ENCODE measurements at places on chromosomes 4 and X.
A peak's percentile ranks its signal among the peaks of the same experiment; 100 is the strongest.

- no peak for DNase-seq
Measured at GRCh38 chr4:180674619-180675358, 1568.4 kb upstream of the TENM3 start.

- DNase-seq: no peak
Measured at GRCh38 chrX:64976673-64977040, 407 bp upstream of the ZC4H2 start.

GRCh38 chr4:25552580-25553271 lies 102.9 kb upstream of the SLC34A2 start:
- DNase-seq: no peak

DNA sequence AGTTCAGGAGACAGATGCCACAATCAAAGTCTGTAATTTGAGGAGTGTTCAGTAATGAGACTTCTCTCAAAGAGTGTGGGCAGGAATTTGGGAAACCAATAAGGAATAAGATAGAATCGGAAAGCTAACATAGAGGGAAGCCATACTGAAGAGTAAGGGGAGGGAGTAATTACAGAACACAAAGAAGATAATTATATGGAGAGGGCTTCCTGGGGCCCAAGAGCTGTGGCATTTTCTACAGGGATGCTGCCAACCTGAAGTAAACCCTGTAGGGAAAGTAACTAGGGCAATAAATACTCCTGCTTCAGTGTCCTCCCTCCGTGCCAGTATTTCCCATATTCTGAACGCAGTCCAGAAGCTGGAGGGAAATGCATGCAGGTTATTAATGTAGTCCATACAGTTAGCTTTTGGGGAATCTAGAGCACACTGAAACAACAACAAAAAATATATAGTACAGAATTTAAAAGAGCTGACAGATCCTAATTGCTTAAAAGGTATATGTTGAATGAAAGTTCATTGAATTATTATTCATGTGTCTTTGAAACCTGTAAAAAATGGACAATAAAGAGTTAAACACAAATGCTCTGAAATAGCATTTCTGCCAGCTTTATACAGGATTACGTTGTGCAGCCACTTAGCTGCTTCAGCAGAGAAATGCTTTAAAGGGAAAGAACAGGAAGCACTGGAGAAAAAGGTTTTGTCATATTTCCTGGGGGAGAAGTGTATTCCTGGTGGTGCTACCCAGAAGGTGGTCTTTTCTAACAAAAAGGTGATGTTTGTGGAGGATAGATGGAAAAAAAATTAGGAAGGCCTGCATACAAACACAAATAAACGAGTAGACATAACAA lies 48.0 kb downstream of the CXXC4 start:
- DNase-seq: no peak

DNA sequence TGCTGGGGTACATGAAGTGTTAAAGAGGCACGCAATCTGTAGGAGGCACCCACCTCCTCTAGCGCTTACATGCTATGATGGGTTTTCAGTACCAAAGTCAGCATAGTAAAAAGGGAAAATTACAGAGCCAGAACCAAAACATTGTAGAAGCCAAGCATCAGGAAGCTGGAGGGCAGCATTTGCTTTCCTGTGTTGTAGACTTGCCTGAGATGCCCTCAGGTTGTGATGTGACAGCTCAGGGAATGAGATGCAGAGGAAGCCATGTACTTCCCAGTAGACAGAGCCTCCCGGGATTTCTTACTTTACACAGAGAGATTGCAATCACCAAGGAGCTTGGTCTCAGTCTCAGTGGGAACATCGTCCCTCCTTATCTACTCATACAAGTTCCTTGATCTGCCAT lies 161.5 kb downstream of the ARAP2 start:
- DNase-seq: no peak

DNA sequence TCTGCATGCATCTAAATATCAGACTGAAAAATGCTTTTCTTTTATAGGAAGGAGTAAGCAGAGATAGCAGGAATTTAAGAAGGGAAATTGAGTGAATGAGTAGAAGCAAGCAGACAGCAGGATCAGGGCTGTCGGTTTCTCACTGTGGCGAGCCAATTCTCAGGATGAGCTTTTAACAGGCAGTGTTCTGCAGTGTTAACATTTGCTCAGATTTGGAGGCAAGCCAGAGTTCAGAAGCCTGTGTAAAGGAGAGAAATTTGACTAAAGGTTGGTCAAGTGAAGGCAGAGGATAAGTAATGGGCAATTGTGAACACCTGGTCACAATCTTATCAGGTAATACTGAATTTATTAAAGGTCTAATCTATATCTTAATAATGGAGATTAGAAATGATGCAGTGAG lies 133.3 kb upstream of the MAGEB16 start:
- DNase-seq: no peak

- no peak for DNase-seq
Measured at GRCh38 chrX:37796805-37797204, 16.9 kb downstream of the CYBB start.

DNA sequence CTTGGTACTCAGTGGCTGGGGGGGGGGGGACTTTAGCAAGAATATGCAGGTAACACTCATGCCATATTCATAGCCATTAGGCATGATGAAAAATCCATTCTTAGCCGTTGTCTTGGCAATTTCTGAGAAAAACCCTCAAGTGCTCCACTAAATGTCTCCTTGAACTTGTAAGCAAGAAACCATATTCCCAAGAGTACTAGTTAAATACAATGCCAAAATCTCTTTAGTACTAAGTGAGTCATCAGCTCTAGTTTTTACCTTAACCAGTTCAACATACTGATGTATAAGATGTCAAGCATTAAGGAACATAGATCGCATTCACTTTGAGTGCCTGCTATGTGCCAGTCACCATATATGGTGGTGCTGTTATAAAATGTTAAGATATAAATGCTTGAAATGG lies 27.5 kb downstream of the UBE2D3 start:
- DNase-seq: peak; percentile 80

DNA sequence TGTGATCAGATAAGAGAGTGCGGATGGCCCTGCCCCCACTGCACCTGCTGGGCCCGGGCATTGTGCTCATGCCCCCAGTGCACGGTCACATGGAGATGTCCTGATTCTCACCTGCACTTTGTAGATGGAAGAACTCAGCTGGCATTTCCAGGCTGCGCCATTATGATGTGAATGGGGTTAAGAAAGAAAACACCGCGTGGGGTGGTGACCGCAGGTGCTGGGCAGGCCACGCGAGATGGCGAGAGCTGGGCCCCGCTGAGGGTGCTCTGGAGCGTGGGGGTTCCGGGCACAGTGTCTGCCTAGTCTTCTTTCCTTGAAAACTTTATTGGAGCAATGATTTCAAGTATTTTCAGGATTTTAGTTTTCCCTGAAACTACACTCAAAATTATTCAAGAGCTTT lies 17.8 kb upstream of the HGFAC start:
- no peak for DNase-seq

- no peak for DNase-seq
Measured at GRCh38 chr4:144181391-144181790, 40.9 kb upstream of the GYPA start.

GRCh38 chr4:42483426-42484379 lies 86.4 kb downstream of the SHISA3 start:
- DNase-seq: peak; percentile 10

- no peak for DNase-seq
Measured at GRCh38 chr4:173527103-173527891, 2.7 kb downstream of the HAND2 start.

DNA sequence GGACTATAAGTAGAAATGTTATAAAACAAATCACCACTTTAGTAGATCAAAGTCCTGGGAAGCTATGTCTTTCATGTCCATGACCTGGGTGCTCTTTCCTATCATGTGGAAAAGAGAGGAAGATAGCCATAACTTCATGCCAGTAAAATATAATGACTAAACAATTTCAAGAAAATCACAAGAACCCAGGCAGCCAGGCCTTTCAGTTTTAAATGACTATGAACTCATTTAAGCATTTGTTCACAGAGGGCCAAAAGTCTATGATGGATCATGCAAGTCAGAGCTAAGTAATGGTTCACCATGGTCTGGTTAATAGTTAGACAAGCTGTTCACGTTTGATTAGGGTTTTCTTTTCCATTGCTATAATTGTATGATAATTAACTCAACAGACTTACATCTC lies 155.8 kb downstream of the PPARGC1A start:
- DNase-seq: no peak

- no peak for DNase-seq
Measured at GRCh38 chrX:111052478-111052877, 43.5 kb upstream of the PAK3 start.

DNA sequence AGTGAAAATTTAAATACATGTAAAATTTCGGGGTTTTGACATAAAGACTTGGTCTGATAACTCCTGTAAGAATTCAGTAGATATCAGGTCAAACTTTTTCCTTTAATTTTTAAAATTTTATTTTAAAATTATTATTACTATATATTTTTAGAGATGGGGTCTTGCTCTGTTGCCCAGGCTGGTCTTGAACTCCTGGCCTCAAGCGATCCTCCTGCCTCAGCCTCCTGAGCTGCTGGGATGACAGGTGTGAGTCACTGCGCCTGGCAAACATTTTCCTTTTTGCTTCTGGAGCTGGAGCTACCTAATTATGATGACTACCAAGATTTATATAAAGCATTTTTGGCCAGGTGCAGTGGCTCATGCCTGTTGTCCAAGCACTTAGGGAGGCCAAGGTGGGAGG lies 37.3 kb downstream of the KLHL15 start:
- no peak for DNase-seq

- no peak for DNase-seq
Measured at GRCh38 chrX:40340116-40340515, 240.7 kb upstream of the ATP6AP2 start.

GRCh38 chr4:149857446-149857845 lies 41.8 kb upstream of the IQCM start:
- no peak for DNase-seq

GRCh38 chr4:150875367-150875766 lies 139.7 kb downstream of the LRBA start:
- DNase-seq: no peak

Measured in skeletal muscle cell (primary cell).